Smooth muscle cell of the pulmonary artery (primary cell): ENCODE measurements at places on chromosomes 1 and 21. TPM values are rescaled to one million over a fixed set of nuclear protein-coding genes. Genes with fewer than 3 reads are reported as not detected.

KRTAP21-2 gene
- total RNA-seq: not detected in 2 replicates

FMOD gene
- 11.8 and 32.6 TPM in 2 replicates for total RNA-seq

IFI6 gene
- 31.8 and 37.1 TPM in 2 replicates for total RNA-seq

CYP4A11 gene
- not detected in 2 replicates for total RNA-seq

TATDN3 gene
- total RNA-seq: 11.0 and 13.9 TPM in 2 replicates

LCE2A gene
- total RNA-seq: not detected in 2 replicates

PLK3 gene
- total RNA-seq: 21.8 and 72.0 TPM in 2 replicates

OR2L3 gene
- total RNA-seq: not detected in 2 replicates

OR2AJ1 gene
- not detected in 2 replicates for total RNA-seq

THEM5 gene
- not detected in 2 replicates for total RNA-seq

BEND5 gene
- 0.59 TPM in 1 of 2 replicates, not detected in the other for total RNA-seq

HEYL gene
- 0.30 and 3.1 TPM in 2 replicates for total RNA-seq

PITHD1 gene
- total RNA-seq: 31.8 and 32.7 TPM in 2 replicates

FAM167B gene
- 0.98 and 2.3 TPM in 2 replicates for total RNA-seq
